Bone marrow (tissue), 2 donors: ENCODE measurements at places on chromosomes 6 and 20.

DNA sequence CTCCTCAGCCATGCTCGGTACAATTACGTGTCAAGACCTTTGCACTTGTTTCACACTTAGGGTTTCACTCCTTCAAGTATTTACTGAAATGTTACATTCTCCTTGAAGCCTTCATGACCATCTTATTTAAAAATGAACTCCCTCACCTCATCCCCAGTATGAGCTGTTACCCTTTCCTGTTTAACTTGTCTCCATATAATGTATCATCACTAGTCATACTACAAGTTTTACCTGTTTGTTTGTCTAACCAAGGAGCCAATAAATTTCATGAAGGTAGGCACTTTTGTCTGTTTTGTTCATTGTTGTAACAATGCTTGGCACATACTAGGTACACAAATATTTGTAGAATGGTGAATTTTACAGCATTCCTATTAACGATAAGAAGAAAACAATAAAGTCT is 46.1 kb upstream of the MTRF1L start:
- DNase-seq, result no peak

DNA sequence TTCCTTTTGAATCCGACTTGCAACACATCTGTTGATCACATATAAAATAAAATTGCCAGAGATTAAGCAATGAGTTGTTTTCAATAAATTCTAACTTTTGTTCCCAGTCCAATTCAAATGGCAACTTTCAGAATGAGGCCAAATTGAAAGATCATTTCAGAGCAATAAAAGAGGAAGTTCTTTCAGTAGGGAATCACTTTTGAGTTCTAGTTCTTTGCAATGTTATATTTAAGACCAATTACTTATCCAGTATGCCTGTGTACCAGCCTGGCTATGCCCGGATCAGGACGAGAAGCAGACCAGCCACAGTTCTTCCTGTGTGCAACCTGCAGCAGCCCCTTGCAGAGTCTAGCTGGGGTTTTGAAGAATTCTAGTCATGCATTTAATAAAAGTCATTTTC is 232.5 kb downstream of the BTBD9 start:
- DNase-seq, result no peak

DNA sequence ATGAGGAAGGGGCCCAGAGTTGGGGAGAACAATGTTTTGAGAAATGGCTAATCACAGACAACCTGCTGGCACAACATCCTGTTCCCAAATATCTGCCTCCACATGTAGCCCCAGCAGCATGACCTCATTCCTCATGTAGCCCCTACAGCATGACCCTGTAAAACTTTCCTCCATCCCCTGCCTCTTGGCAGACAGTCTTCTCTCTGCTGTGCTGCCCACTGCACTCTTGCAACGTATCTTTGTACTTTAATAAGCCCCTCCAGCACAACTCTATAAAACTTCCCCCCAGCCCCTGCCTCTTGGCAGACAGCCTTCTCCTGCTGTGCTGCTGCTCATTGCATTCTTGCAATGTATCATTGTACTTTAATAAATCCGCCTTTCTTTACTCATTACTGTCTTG is 278.8 kb downstream of the HDGFL1 start:
- no peak for DNase-seq

DNA sequence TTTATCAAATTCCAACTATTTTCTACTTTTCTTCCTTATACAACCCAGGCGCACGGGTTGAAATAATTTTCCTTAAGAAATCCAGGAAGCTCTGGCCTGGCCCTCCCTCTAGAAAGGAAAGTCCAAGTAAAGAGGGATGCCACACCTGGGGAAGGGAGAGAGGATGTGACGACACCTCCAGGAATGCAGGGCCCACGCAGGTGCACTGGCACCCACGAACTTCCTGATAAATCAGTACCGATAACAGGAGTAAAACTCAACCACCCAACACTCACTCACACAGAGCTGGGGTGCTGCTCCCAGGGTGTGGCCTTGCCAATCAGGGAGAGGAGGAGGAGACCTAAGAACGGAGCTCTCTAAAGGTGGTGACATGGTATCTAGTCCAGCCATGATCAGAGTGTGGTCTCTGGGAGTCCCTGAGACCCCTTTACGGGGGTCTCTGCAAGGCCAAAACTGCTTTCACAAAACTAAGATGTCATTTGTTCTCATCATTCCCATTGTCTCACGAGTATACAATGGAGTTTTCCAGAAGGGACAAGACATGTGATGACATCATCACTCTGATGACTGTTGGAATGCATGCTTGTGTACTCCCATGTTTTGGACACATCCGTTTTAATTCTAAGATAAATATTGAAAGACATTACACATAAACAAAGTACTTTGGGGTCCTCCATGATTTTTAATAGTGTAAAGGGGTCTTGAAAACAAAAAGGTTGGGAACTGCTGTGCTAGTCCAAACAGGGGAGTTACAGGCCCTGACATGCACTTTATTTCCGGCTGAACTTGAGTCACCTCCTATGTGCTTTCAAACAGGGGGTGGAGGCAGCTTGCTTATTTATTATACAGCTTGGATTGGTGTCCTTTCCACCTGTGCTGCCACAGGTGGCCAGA is 2.2 kb upstream of the PARD6B start:
- DNase-seq, result no peak

DNA sequence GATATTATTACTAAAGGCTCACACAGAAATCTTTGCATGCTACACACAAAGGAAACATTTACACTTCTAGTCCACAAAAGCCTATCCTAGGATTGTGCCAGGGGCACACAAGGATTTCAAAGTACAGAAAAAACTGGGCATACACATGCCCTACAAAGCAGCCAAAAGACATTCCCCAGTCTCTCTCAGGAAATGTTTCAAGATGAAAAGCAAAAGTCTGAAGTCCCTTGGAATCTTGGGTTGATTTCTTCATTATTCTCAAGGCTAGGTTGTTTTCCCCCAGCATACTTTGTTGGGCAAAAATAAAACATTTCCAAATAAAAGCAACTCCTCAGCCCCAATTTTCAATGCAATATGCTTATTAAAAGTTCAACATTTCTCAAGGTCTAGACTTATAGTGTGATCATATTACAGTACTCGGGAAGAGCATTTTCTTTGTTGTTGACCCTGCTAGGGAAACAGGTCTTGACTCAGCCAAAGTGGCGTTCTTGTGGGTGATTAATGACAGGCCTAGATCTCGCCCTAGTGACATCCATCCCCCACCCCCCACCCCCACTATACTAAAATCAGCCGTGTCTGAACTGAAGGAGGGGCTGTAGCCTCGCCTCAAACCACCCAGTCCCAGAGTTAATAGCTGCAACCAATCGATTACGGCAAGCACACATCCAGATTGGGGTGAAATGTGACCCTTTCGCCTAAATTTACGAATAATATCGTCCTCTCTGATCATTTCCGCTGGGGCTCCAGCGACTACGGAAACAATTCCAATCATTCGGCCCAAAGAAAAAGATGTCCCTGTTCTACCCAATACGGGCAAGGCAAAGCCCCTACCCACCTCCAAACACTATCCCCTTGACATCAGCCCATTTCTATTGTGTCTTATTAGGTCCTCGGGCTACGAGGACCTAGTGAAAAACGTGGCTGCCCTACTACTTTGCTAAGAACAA is 1.4 kb downstream of the AKIRIN2 start:
- peak; percentile 80 for DNase-seq

- no peak for DNase-seq
These were observed 47.9 kb upstream of the RNF8 start for GRCh38 chr6:37305841-37306425.

GRCh38 chr6:109799129-109799528 is 108.0 kb downstream of the FIG4 start:
- no peak for DNase-seq

DNA sequence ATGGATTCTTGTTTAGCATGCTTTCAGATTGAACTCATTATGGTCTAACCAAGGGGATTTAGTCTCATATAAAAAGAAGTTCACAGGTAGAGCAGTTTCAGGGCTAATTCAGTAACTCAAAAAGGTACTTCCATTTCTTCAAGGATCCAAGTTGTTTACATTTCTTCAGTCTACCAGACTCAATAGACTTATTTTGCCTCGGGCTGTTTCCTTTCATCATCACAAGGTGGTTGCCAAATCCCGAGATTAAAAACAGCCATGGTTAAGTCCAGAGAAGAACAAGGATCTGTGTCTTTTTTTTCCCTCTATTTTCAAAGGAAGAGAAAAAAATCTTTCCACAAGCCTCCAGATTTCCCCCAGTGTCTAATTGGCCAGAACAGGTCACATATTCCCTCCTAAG is 69.8 kb upstream of the SNX9 start:
- no peak for DNase-seq

DNA sequence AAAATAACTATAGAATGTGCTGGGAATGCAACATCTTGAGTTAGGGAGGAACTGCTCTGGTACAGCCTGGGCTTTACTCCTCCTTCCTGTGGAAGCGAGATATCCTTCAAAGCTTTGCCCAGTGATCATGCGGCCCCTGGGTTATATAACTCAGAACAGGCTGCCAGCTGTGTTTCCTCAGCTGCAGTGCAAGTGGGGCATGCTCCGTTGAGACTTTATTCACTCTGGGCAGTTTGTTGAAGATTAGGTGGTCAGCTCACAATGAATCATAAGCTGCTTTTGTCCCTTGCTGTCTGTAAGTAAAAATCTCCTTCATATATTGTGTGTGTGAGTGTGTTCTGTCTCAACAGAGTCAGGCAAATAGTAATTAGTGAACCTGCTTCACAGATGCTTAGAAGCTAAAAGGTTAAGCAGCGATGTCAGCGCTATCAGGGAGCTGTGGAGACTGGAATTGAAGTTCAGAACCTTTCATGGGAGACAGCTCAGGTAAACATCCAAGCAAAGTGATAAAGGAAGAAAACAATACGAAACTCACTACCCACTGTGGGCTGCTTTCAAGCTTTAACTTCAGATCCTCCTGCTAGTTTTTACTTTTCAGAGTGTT is 688.4 kb downstream of the HTR1B start:
- no peak for DNase-seq

DNA sequence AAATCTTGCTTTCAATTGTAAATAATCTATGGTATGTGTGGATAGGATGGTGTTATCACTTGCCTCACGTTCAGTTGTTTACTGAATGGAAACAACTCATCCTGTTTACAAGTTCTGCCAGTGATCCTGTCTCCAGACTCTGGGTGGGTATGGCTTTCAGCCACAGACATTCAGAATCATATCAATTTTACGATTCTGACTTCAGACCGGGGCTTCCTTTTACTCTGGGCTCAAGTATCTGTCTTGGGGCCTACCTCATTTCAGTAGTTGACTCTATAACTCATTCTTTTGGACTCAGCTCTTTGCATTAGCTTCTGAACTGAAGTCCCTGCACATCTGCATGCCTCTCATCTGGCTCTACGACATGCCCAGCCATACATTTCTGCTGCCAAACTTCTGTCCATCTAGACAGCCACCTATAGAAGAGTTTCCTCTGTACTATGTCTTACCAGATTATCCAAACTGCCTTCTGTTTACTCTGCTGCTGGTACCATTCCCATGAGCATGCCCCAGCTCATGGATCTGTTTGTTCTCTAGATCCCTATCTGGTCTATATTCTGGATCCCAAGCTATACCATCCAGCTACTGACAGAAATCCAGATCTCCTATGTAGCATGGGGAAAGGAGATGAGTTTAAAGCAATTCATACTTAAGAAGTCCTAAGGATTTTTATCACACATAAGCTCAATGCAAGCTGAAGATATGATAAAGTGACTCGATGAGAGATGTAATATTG is 34.3 kb downstream of the FYN start:
- no peak for DNase-seq

GRCh38 chr6:114390176-114390575 is 47.4 kb upstream of the HS3ST5 start:
- no peak for DNase-seq

DNA sequence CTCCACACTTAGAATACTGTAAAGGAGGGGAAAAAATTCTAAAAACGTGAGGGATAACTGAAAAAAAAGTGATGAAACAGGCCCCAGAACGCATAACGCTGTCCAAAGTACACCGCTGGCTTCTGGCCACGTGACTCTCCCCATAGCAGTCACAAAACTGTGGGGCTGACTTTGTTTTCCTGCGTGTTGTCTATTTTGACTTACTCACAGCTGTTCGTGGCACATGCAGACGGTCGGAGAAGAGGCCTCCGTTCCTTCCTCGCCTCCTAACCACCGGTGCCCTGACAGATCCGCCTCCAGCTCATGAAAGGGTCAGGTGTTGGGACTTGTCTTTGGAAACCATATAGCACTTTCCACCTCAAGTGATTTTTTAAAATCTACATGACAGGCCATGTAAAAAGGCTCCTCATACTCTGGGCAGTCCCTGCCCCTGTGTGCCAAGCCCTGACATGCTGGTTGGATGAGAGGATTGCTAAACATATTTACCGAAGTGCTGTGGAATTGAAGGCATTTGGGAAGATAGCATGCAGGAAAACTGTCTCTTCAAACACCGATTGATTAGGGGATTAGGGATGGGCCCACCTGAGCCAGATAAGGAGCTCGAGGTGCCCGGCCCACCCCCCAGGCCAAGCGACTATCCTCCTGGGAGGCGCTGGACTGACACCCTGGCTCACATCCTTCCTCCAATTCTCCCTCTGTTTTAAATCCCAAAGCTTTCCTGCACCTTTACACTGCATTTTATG is 54.8 kb downstream of the DACT2 start:
- DNase-seq, result no peak

DNA sequence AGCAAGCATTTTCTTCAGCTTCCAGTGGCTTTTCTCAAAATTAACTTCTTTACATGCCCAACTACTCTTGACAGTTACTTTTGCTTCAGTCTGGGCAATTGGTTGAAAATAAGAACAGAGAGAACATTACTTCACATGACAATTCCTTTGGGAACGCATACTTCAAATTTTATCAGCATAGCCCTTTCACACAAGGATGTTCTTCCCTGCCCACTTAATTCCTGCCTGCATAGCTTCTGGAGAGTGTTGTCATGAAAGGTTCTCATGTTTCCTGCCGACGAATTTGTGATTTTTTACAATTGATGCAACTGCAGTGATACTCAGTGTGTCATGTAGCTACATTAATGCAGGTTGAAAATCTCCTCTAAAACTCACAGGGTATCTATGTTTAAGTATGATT is 22.0 kb upstream of the SNRNP48 start:
- DNase-seq, result no peak

DNA sequence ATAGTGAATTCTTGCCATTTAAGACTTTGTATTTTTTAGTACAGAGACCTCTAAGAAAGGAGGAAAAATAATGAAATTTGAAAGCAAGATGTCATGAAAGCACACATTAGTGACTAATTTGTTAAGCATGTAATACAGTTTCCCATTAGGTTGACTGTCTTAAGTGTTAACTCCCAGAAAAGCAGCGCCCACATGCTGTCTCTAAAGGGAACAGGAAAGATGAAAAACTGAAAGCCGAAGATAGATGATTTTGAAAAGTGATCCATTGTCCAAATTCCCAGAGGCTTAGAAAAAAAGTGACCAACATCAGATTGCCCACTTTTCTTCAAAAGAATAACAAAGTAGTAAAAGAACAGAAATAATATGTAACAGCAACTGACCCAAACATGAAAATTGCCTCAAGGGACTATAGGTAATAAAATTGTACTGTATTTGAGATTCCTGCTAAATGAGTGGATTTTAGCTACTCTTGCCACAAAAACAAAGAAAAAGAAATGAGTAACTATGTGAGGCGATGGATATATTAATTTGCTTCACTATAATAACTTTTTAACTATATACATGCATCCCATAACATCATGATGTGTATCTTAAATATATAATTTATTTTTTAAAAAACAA is 83.2 kb upstream of the OGFRL1 start:
- DNase-seq, result no peak
